ENCODE measurements at places on chromosomes 2 and 18.

GRCh38 chr2:181991171-181991885 lies 5.7 kb downstream of the PPP1R1C start:
- ATAC-seq = no peak

- ATAC-seq = peak; percentile 83
These were observed 360.6 kb upstream of the SLC14A2 start for GRCh38 chr18:45254709-45255082.

- peak; percentile 10 for ATAC-seq
These were observed 998 bp upstream of the SLC66A3 start for GRCh38 chr2:11154016-11154922.

DNA sequence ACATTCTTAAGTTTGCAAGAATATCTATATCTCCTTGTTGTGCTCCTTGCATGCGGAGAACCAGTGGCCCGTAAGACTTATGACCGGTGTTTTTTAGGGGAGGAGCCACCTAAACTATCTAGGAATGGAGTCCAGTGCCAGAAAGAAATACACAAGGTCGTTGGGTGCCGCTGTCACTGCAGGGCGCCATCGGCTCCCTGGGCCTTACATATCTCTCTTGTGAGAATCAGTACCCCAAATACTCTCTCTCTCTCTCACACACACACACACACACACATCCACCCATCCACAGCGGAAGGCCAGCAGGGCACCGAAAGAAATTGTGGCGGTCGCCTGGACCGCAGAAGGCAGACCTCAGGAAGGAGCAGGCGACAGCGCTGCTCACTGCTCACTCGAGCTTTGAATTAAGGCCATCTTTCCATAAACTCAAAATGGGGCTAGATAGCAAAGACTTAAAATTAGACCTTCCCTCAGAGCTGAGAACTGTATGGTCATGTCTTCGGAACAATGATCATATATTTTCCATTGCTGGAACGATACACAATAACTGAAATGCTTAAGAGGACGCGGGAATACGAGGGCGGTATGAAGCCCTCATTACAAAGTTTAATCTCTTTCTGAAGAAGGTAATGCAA lies 10.4 kb downstream of the NR4A2 start:
- peak; percentile 12 for ATAC-seq

GRCh38 chr2:26976237-26976636 lies 5.8 kb downstream of the MAPRE3 start:
- ATAC-seq = no peak
